8988T (cell line): ENCODE measurements at places on chromosomes 5 and 9.
A peak's percentile ranks its signal among the peaks of the same experiment; 100 is the strongest.

GRCh38 chr5:165877475-165877874 is 2372.1 kb downstream of the MAT2B start:
- DNase-seq, result no peak

GRCh38 chr5:37735649-37736347 is 104.0 kb downstream of the GDNF start:
- no peak for DNase-seq

DNA sequence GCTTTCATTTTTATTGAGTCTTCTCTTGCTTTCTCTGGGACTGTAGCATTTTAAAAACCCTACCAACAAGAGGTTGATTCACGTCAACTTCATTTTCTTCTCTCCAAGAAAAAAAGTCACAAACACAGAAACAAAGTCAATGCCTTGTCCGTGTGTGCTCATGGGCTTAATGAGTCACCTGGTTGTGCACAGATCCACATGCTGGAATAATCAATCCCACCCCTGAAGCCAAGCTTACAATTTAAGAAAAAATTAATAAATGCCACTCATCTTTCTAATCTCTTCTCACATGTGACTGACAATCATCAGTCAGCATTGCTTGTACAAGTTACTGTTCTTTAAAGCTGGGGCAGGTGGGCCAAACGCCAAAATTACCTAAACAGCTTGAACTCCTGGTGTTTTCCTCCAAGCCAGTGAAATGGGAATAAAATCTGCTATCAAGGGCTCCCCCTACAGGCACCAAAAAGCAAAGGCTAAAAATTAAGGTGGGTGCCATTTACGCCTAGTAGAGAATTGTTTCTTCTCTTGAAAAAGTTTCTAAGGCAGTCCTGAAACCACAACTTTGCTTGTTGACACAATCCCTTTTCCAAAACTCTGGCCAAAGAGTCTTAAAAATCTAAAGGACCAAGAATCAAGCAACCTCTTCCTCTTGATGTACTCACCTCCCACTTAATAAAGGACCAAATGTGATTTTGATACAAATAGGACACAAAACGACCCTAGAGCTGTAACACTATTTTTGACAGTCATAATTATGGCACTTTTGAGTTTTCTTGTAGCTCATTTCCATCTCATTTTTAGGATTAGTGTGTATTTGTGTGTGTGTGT is 21.3 kb downstream of the TRMO start:
- no peak for DNase-seq

GRCh38 chr5:147918899-147919298 is 12.6 kb upstream of the C5orf46 start:
- DNase-seq, result no peak

GRCh38 chr5:137954131-137954879 is 65.0 kb downstream of the PKD2L2 start:
- DNase-seq, result no peak

DNA sequence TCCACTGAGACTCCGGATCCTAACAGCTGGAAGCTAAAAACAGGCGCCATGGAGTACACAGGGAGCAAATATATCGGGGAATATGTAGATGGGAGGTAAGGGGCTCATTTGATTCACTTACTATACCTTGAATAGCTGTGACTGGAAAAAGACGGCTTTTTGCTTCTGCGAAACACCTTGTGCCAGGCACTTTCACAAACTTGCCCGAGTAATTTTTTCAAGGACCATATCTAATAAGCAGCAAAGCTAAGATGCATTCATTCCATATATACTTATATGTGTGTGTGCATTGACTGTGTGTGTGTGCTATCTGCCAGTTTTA is 178 bp downstream of the MORN5 start:
- no peak for DNase-seq

GRCh38 chr5:131328536-131329285 is 64.9 kb downstream of the CDC42SE2 start:
- DNase-seq, result no peak

GRCh38 chr5:177605667-177606066 is 5.7 kb downstream of the B4GALT7 start:
- no peak for DNase-seq

- no peak for DNase-seq
Observed at GRCh38 chr9:133657120-133657661, 21.0 kb downstream of the DBH start.

- DNase-seq, result no peak
Observed at GRCh38 chr9:97726716-97727115, 29.6 kb upstream of the XPA start.

GRCh38 chr9:127982912-127983311 is 2.1 kb upstream of the EEIG1 start:
- no peak for DNase-seq

GRCh38 chr5:153352685-153353219 is 137.7 kb upstream of the GRIA1 start:
- DNase-seq, result no peak

- DNase-seq, result no peak
Observed at GRCh38 chr5:77133061-77133758, 46.1 kb upstream of the ZBED3 start.

DNA sequence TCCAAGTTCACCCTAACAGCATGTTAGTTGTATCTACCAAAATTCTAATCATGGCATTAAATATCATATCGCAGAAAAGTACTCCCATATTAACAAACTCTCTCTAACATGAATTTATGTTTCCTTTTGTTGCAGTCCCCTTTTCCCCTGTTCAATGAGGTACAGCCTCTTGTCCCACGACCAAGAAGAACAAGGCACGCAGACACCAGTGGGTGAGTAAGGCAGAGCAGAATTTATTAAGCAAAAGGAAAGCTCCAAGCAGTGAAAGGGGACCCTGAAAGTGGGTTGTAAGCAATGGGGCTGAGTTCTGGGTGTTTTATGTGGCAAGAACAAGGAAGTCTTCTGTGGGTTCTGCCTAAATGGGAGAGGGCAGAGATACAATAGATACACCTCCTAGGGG is 183.5 kb downstream of the LURAP1L start:
- no peak for DNase-seq

DNA sequence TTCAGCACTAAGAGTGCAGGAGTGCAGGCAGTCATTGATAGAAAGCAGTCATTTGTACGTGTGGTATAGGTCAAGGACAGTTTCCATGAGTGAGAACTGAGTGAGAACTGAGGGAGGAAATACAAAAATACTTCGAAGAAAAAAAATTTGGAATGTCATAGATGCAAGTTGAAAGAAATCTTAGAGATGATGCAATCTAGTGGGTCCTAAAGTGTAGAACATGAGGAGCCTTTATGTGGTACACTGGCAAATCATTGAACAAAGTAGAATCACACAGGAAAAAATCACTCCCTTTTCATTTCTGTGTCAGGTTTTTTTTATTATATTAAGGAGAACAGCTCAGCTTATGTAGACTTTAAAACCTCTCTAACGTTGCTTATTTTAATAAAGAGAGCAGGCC is 26.4 kb upstream of the SLC1A1 start:
- no peak for DNase-seq

- DNase-seq, result no peak
Observed at GRCh38 chr5:169303119-169303515, 2.2 kb upstream of the SLIT3 start.

- DNase-seq, result no peak
Observed at GRCh38 chr5:106167766-106168165, 1503.0 kb downstream of the EFNA5 start.

DNA sequence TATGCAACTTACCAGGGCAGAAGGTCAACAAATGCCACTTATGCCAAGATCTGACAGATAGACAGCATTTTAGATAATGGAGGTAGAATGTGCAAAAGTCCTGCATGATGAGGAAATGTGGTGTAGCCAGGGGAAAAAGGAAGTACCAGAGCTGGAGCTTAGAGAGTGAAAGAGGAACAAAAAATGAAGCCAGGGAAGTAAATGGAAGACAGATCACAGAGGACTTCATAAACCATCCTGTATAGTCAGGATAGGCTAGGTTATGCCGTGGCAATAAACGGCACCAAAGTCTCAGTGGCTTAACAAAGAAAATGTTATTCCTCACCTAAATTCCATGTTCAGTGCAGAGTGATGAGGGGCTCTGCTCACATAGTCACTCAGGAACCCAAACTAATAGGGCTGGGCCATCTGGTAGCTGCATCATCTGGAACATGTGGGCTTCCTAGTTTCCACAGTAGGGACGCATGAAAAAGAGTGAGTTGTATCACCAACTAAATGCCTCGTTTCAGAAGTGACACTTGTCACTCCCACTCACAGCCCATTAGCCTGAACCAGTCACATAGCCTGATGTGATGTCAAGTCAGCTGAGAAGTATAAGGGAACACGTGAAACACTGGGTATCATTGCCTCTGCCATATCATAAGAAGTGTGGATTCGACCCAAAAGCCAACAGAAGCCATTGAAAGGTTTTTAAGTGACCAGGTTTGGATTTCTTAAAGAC is 70.3 kb downstream of the SH3RF2 start:
- no peak for DNase-seq

DNA sequence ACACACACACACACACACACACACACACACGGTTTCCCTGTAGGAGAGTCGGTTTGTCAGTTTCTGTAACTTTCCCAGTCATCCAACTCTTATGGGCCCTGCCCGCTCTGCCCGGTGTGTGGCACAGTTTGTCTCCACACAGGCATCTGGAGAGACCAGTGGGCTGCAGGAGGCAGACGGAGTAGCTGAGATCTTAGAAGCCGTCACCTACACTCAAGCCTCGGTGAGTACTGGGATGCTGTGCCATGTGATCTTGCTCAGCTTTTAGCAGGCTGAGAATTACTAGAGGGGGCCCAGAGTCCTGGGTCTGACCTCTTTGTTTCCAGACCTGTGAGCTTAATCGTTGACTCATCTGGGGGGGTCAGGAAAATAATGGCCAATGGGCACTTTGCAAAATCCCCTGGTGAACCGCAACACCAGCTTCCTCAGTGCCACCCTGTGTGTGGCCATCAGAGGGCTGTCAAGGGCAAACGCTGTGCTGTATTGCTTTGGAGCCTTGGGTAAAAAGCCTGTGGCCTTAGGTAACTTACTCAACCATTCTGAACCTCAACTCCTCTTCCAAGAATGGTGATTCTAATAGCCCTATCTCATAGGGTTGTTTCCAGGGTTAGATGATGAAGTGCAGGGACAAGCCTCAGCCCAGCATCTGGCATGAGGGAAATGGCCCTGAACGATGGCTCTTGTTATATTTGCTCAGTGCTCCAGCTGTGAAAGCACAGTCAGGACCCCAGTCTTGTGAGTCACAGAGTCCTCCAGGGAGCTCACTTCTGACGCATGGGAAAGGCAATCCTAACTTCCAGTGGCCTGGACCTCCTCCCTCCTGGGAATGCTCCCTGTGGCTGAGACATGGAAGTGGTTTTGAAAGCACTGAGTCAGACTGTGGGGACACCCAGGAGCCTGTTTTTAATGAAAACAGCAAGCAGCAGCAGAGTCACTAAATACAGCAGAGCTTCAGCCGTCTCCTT is 45.6 kb downstream of the COL15A1 start:
- DNase-seq, result peak; percentile 70

- DNase-seq, result no peak
Observed at GRCh38 chr9:110099236-110100095, 108.5 kb downstream of the C9orf152 start.

DNA sequence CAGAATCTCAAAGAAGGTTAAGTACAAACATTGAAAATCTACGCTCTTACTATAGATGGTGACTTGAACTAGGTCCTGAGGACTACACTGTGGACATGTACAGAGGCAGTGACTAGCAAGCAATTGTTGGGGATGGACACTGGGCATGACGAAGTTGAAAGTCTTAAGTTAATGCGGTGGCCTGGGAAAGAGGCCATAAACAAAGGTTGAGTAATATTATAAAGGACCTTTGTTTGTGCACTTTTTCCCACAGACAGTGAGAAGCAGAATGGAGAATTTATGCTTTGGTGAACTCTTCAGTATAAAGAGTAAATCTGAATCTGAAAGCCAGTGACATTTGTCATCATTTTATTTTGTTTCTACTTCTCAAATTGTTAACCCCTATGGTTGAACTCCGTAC is 15.3 kb downstream of the ALDH1A1 start:
- no peak for DNase-seq

GRCh38 chr9:135817951-135818717 is 89.2 kb downstream of the CAMSAP1 start:
- no peak for DNase-seq

DNA sequence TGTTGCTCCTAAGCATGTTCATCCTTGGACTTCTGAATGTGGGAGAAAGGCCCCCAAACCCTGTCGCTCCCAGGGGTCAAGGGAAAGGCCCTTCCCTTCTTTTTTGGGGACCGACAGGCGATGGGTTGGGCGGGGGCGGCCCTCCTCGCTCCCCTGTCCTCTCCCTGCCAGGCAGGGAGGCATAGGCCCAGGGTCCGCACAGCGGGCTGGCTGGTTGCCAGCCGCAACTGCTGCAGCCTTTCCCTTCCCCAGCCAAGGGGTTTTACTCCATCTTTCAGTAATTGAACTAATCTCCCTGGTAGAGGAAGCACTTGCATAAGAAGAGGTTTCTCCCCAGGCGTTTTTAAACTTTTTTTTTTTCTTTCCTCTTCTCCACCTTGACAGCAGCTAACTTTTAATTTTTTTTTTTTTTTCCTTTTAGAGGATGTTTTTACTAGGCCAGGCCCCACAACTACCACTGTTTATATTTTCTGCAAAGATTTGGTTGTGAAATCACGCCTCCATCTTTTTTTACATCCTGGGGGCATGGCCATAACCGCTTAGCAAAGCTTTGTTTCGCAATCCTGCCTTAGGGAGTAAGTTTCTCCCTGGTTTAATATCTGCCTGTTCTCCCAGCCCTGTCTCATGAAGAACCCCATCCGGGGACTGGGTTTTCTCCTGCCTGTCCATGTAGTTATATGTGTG is 216.9 kb upstream of the ZNF608 start:
- no peak for DNase-seq

DNA sequence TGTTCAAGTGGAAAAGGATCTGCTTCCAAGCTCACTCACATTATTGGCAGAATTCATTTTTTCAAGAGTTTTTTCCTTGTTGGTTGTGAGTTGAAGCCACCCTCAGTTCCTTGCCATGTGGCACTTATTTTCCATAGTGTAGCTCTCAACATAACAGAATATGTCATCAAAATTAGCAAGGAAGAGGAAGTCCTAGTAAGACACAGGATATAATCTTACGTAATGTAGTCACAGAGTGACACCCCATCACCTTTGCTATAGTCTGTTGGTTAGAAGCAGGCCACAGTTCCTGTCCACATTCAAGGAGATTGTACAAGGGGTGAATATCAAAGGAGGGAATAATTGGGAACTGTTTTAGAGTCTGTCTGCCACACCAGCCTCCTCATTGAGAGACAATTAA is 15.7 kb downstream of the IRGM start:
- DNase-seq, result no peak

- DNase-seq, result no peak
Observed at GRCh38 chr5:136023958-136024541, 4.7 kb upstream of the TGFBI start.

GRCh38 chr5:78903861-78904260 is 81.2 kb downstream of the ARSB start:
- DNase-seq, result no peak

GRCh38 chr5:171387970-171388815 is 544 bp downstream of the NPM1 start:
- peak; percentile 42 for DNase-seq

GRCh38 chr5:172182291-172182690 is 5.7 kb downstream of the STK10 start:
- DNase-seq, result no peak

- DNase-seq, result no peak
Observed at GRCh38 chr9:18888290-18888689, 144.7 kb downstream of the SAXO1 start.

- no peak for DNase-seq
Observed at GRCh38 chr5:174699131-174699530, 25.3 kb upstream of the MSX2 start.
